ENCODE measurements at places on chromosomes 4 and X.

- no peak for DNase-seq
Measured at GRCh38 chrX:41276661-41277506, 57.1 kb upstream of the DDX3X start.

DNA sequence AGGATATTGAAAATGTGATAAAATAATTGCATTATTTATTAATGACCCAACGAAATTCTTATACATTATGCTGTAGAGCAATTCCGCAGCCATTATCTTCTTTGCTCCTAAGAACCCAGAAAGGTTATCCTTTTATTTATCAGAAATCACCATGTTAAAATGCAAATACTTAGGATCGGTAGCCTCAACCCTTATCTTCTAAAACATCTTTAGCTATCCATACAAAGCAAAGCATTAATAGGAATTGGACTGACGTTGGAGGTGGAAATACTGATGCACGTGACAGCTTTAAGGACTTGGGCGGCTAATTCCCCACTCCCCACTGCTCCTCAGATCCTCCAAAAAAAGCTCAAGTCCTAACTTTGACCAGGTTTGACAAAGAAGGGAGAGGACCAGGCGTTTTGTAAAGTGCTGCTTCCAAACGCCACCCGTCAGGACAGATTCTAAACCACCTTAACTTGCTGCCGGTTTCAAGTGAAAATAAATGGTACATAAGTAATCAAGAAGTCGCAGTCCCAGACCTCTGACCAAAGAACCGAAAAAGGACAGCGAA lies 539 bp upstream of the SPCS3 start:
- no peak for DNase-seq

- DNase-seq: no peak
Measured at GRCh38 chr4:38537666-38538065, 126.3 kb upstream of the KLF3 start.

DNA sequence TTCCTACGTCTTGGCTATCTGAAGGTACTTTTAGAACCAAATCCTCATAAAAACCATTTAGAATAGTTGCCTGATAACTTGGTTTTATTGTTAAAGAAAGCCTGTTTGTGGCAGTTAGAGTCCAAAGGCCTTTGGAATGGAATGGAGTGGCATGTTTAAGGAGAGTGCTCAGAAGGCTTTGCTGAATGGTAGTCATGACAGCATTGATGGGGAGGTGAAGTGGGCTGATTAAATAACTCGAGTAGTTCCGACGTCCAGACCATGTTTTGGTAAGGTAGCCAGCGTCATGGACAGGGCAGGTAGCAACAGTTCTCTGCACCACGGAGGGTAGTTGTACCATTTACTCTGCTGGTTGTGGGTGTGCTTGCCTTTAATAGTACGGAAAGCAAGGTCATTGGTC lies 86.3 kb upstream of the CLDN34 start:
- no peak for DNase-seq

- no peak for DNase-seq
Measured at GRCh38 chr4:20433097-20433705, 181.5 kb downstream of the SLIT2 start.

DNA sequence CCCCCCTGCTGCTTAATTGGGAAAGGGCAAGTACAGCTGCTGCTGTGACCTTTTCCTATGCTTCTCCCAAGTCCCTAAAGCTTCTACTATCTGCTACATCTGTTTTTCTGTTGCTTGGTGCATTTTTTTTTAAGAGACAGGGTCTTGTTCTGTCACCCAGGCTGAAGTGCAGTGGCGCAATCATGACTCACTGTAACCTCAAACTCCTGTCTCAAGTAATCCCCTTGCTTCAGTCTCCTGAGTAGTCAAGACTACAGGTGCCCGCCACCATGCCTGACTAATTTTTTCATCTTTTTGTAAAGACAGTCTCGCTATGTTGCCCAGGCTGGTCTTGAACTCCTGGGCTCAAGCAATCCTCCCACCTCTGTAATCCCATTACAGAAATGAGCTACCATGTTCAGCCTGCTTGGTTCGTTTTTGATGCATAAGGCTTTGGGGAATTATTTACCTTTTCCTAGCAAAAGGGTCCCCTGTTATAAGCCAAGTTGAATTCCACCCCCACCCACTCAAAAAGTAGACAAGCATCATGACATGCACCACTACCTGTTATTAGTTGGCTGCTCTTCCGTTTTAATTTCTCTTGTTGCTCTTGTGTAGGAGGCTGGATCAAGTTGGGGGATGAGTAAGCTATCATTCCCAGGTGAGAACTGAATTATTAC lies 39.6 kb downstream of the DGKK start:
- no peak for DNase-seq

DNA sequence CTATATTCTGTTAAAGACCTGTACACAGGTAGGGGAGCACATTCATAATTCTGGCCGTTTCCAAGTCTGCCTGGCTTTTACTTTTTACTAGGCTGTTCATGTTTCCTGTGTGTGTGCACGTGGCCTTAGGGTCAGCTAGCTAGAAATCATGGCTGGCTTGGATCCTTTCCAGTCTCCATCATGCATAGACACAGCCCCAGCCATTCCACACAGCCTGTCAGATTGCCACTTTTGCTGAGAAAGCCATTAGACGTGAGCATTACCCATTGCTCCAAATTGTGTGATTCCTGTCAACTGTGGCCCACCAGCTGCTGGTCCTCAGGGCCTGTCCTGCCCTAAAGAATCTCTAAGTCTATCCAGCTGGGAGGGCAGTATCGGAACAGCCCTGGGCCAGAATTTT lies 11.4 kb upstream of the SORCS2 start:
- no peak for DNase-seq

GRCh38 chr4:20615486-20616260 lies 84.6 kb upstream of the PACRGL start:
- no peak for DNase-seq

DNA sequence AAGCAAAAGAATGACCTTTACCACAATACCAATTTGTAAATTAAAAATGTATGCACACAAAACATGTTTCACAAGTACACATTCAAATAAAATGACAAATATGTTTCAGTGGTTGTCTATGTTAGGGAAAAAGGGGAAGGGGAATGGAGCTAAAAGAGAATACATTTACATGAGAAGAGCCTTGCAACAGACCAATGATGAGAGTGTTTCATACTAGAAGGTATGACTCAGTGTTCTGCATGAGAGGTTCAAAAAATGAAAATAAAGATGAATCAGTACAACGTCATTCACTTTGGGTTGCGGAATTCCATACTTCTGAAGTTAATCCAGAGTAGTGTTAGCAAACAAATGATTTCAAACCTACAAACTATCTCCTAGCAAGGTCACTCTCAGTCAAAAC lies 51.7 kb downstream of the RPGR start:
- DNase-seq: no peak

Measured in DMS153 (cell line).